ENCODE measurements at places on chromosomes 12 and 14.

DNA sequence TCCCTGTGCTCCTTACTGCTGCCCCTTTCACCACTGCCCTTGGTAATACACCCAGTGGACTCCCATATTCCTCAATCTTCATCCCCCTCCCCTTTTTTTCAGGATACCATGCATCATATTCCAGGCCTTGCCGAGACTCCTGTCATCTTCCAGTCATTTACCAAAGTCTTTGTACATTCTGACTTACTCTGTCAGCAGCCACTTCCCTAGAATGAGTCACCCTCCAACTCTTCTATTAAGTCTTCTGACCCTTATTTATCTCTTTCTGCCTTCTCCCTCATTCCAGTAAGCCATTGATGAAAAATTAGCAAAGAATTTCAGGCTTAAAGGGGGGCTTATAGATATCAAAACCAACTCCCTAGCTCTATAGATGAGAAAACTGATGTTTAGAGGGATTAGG, 128.0 kb downstream of the STXBP6 start:
- no peak for DNase-seq

- no peak for DNase-seq
These were observed 39.3 kb upstream of the AMN start for GRCh38 chr14:102883089-102883541.

GRCh38 chr12:68264857-68265256, 11.5 kb upstream of the IL22 start:
- DNase-seq = no peak

DNA sequence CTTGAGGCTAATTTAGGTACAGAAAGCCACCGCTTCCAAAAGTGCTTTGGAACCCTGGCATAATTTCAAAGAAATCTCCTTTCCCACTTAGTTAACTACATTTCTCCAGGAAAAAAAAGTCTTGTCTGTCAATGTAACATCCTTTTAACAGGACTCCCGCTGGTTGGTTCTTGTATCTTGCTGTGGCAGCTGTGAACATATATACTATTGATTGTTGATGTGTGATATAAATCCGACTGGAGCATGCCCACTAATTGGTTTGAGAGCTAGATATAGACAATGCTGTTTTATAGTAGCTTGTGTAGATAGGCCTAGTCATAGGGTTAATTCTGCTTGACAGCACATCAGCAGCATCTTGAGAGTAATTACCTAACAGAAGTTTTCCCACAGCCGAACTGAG, 89.6 kb downstream of the MSRB3 start:
- no peak for DNase-seq

Data from RWPE1 (cell line).